ENCODE measurements at places on chromosomes 11 and 22. TPM values are rescaled to one million over a fixed set of nuclear protein-coding genes. Genes with fewer than 3 reads are reported as not detected.

DNA sequence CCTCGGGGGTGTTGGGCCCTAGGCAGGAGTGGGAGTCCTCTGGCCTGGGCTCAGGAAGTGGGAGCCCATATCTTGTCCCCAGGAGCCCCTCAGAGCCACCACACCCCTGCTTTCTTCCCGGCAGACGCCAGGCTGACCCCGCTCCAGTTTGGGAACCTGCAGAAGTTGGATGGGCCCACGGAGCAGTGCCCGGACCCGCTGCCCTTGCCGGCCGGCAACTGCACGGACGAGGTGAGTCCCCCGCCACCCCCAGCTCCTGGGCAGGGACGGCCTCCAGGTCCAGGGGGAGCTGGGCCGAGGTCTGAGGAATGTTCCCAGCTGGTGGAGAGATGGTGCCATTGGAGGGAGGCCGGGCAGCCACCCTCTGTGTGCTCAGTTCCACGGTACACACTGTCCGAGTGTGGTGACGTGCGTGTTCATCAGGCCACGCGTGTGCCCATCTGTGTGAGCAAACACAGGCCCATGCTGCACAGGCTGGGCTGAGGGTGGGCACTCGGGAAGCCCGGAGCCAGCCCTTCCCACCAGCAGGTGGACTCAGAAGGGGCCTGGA, 4.8 kb downstream of the MUC5B start:
- DNase-seq: no peak

GRCh38 chr22:48798281-48799226, 1029.1 kb downstream of the BRD1 start:
- DNase-seq: no peak

DNA sequence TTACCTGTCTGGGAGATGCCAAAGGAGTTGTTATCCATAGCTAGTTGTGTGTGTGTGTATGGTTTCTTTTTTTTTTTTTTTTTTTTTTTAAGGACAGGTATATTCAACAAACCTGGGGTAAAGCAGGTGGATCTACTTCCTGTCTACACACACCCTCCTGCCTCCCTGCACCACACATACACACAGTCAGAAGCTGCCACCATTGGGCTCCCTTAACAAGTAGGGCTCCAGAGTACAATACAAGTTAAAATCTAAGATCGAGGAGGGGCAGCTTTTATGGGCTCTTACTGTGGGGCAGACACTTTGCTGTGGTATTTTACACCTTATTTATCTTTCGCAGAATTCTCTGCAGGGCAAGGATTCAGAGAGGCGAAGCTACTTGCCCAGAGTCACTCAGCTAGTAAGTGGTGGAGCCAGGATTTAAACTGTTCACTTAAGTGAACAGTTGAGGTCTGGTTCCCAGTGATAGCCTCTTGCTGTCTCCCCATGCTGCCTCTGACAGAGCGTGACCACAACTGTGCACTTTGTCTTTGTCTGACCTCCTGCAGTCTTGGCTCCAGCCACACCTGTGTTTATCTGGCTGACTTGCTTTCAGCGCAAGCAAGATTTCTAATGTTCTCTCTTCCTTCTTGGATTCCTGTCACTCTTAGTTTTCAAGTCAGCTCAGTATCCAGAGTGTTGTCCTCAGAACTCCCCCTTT, 135.0 kb downstream of the CSNK2A3 start:
- no peak for DNase-seq

The CATSPERZ gene
- total RNA-seq: not detected

The C1QTNF5 gene
- total RNA-seq: 24.8 TPM
